HT1080 (cell line): ENCODE measurements at places on chromosomes 13 and 19.

GRCh38 chr19:647566-648284, 8.0 kb downstream of the FGF22 start:
- DNase-seq: no peak

GRCh38 chr13:51162701-51163100, 51.6 kb upstream of the C13orf42 start:
- no peak for DNase-seq

- no peak for DNase-seq
Observed at GRCh38 chr19:42284591-42285341, 15.7 kb downstream of the CIC start.

DNA sequence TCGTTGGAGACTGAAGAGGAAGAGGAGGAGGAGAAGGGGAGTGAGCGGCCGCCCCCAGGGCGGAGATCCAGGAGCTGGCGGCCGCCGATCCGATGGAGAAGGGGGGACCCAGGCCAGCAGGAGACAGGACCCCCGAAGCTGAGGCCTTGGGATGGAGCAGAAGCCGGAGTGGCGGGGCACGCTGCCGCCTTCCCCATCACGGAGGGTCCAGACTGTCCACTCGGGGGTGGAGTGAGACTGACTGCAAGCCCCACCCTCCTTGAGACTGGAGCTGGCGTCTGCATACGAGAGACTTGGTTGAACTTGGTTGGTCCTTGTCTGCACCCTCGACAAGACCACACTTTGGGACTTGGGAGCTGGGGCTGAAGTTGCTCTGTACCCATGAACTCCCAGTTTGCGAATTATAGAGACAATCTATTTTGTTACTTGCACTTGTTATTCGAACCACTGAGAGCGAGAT, 1.8 kb downstream of the GADD45B start:
- DNase-seq: peak; percentile 50

GRCh38 chr13:73230716-73231115, 171.9 kb downstream of the KLF5 start:
- DNase-seq: no peak

DNA sequence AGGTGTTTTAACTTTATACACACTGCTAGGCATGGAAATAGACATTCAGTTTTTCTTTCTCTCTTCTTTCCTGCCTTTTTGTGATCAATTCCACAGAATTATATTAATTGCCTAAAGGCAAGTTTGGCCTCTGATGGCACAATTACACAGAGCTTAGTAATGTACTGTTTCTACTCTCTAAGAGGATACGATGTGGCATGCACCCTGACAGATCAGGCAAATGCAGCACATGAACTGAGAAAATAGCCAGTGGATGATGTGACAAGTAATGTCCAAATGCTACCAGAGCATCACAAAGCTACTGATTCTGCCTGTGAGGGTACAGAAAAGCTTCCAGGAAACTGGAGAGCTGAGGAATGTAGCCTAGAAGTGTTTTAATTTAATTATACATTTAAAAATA, 233.8 kb upstream of the PRR20A start:
- DNase-seq: no peak

DNA sequence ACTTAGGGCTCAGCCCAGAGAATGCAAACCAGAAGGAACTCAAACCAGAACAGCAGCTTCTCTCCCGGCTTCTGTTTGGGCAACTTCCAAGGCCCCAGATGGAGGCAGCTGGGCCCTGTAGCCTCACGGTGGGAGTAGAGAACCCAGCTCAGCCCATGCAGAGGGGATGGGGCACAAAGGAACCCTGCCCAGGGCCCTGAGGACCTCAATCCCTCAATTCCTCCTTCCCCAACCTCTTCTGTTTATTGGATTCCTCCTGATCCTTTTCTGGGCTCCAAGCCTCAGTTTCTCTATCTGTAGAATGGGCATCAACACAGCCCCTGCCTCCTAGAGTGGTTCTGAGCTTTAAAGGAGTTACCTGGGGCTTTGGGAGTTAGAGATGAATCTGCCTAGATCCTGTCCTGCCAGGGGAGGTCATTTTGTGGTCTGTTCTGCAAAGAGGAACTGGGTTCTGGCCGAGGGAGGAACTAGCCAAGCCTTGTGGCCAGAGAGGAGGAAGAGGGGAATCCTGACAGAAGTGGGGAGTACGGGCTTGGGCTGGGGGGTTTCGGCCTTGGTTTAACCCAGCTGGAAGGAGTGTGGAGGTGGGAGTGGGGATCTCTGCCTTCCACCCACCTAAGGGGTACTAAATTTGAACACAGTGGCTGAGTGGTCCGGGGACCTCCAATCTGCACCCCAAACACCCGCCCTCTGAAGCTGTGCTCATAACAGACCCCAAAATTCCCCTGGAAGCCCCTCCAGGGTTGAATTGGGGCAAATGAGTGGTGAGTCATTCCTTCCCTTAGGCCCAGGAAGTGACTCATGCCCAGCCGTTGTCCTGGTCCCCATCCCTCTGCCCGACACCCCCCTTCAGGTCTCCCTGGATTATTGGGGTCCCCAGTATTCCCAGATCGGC, 2.7 kb downstream of the ADGRE5 start:
- peak; percentile 54 for DNase-seq

GRCh38 chr13:41706152-41706551, 248.8 kb downstream of the RGCC start:
- no peak for DNase-seq

GRCh38 chr13:72805676-72806346, 23.9 kb downstream of the PIBF1 start:
- DNase-seq: no peak

- DNase-seq: no peak
Observed at GRCh38 chr13:69950160-69950559, 157.5 kb upstream of the ATXN8OS start.

- DNase-seq: no peak
Observed at GRCh38 chr13:20891034-20891433, 11.5 kb downstream of the XPO4 start.

DNA sequence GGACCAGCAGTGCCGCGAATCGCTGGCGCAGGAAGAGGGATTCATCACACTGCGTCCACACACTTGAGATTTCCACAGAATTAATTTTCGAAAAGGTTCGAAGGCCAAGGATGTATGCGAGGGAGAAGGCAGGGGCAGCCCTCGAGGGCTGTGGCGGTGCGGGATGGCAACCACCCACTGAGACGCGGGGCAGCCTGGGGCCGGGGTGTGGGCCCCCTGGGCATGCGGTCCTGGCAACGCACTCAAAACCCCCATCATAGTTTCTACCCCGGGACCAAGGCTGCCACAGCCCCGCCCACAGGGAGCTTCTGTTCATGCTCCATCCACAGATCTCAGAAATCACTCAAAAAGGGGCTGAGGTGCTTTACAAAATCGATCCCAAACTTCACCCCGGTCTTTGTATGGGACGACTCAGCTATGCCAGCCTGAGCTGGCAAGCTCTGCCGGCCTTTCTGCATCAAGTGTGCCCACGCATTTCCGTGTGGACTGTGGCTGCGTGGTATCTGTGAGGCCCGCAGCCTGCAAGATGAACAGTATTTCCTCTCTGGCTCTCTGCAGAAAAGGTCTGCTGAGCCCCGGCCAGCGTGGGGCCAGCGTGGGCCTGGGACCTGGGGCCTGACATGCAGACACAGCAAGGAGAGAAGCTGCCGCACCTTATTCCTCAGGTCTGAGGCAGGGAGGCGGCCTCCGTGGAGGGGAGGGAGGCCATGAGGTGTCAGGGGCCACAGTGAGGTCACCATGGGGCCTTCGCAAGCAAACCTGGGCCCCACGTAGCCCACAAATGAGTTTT, 19.2 kb downstream of the ZNF787 start:
- DNase-seq: no peak

DNA sequence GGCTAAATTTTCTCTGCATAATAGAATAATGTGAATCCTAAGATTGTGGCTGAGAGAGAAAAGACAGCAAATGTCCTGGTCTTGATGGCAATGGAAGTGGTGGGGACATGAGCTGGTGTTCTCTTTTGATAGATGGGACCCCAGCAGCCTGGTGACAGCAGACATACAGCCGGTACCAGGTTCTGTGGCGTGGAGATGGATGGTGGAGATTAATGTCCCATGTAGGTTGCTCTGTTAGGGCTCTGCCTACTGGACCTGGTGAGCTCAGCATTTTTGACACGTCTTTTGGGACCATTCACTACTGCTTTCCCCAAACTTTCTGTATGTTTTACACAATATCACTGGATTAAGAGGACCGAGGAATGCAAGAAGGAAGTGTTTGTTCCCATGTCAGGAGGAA, 8.2 kb upstream of the SIGLEC14 start:
- no peak for DNase-seq

- no peak for DNase-seq
Observed at GRCh38 chr13:108315273-108315672, 45.8 kb downstream of the TNFSF13B start.

GRCh38 chr13:28820099-28821051, at the start of gene MTUS2:
TSS of gene MTUS2 (plus strand) at chr13:28820339.
- no peak for DNase-seq

- no peak for DNase-seq
Observed at GRCh38 chr19:10913716-10914340, 14.6 kb downstream of the YIPF2 start.

- no peak for DNase-seq
Observed at GRCh38 chr19:57210381-57210780, 19.1 kb downstream of the ZNF264 start.

DNA sequence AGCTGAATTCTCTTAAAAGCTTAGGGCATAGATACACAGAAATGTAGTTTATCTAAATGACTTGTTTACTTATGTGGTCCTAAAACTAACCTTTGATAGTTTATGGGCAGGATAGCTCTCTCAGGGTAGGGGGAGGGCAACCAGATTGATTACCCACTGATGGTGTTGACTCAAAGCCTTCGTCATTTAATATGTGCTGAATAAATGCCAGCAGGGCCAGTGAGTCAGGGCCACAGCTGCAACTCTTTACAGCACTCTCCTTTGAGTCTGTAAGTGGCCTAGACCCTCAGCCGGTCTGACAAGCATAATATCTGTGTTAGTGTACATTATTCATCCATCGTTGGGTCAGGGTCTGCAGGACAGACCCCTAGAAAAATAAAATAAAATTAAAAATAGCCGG, 128.5 kb downstream of the ZNF675 start:
- DNase-seq: peak; percentile 63

DNA sequence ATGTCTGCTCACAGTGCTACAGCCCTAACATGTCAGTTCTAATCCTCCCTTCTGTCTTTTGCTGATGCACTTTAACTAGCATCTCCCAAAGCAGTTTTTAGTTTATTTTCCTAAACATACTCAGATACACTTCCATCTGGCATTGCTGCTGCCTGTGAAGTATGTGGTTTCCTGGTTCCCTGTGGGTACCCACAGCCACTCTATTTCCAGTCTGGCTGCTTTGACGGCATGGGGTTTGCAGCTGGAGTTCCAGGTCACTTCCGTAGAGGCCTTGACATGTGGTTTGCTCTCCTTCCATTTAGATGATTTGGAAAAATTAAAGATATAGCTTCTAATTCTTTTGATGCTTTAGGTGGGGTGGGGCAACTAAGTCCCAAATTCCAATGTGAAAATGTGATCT, 375.5 kb downstream of the PCDH20 start:
- DNase-seq: peak; percentile 42

- no peak for DNase-seq
Observed at GRCh38 chr13:103004661-103005345, 61.4 kb downstream of the SLC10A2 start.

DNA sequence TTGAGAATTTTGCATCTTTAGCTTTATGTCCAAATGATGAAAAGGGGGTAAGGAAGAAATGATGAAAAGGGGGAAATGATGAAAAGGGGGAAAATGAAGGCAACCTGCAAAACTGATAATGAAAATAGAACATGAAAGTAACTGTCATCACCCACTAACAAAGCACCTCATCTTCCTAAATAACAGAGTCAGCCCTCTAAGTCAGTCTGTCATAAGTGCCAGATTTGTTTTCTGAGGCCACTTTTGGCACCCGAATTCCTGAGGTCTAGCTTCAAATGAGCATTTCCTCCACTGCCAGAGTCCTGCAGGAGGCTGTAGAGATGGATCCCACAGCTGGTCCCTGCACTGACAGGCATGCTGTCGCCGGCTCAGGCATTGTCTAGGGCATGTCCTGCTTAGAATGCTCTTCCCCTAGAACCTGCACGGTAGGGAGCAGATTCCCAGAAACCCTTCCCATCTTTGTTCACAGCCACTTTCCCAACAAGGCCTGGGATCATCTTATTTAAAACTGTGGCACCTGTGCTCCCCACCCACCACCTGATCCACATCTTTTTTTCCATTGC, 25.3 kb downstream of the RAP2A start:
- DNase-seq: no peak

GRCh38 chr19:55621205-55621672, 3.1 kb downstream of the ZNF784 start:
- no peak for DNase-seq

DNA sequence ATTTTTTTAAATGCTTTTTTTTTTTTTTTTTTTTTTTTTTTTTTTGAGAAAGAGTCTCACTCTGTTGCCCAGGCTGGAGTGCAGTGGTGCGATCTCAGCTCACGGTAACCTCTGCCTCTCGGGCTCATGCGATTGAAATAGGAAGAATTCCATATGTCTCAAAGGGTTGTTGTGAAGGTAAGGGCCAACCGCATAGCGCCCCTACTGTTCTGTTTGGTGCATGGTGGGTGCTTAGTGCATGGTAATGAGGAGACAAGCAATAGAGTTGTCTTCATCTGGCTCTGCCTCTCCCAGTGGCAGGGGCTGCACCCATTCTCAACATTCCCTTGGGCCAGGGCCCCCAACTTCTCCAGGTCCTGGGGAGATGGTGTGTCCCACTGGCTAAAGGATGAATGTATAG, 68.7 kb downstream of the RASL11A start:
- DNase-seq: peak; percentile 70

- no peak for DNase-seq
Observed at GRCh38 chr19:6020166-6020882, 42.4 kb upstream of the RANBP3 start.

DNA sequence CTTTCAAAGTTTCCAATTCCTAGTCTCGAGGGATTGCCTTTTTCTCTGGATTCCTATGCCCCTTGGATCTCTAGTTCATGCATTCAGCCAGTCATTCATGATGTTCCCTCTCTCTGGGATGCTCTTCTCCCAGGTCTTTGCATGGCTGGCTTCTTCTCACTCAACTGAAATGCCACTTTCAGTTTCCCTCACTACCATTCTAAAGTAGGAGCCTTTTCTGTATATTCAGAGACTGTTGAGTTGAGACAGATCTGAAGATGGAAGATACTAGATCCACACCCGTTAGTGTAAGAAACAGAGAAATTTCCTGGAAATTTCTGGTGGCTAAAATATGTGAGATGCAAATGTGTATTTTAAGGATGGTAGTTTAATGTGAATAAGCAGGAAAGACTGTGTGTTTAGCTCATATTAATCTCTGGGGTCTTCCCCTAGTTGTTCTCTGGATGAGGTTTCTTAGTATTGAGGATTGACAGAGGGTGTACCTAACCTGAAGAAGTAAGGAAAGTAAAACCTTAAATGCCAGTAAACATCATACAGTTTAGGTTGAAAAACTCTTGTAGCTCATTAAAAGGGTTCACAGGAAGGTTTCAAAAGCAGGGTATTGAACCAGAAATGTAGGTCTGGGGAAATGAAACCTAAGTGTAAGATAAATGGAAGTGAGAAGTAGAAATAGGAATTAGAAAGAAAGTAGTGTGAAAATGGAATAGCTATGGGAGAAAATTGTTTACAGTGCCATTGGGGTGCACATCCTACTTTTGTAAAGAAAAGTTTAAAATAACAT, 331.3 kb downstream of the NDFIP2 start:
- no peak for DNase-seq

GRCh38 chr13:60134376-60134775, 29.4 kb downstream of the DIAPH3 start:
- DNase-seq: no peak
